Adrenal gland (tissue), 19 donors: ENCODE measurements at places on chromosomes 3 and 15. TPM values are rescaled to one million over a fixed set of nuclear protein-coding genes. Genes with fewer than 3 reads are reported as not detected.
A peak's percentile ranks its signal among the peaks of the same experiment; 100 is the strongest.

Gene CASR
- 0.08 TPM for polyA plus RNA-seq

Gene PLA2G4D
- polyA plus RNA-seq: 0.07 TPM

Gene ZIC1
- polyA plus RNA-seq: 0.08 TPM

Gene CFAP161
- polyA plus RNA-seq: 0.31 TPM

Gene GOLGA8N
- polyA plus RNA-seq: 9.3 TPM

Gene SERPINI2
- polyA plus RNA-seq: not detected

Gene MYL3
- polyA plus RNA-seq: 12.7 TPM

Gene PCOLCE2
- polyA plus RNA-seq: 18.2 TPM

Gene LMCD1
- 23.9 TPM for polyA plus RNA-seq

DNA sequence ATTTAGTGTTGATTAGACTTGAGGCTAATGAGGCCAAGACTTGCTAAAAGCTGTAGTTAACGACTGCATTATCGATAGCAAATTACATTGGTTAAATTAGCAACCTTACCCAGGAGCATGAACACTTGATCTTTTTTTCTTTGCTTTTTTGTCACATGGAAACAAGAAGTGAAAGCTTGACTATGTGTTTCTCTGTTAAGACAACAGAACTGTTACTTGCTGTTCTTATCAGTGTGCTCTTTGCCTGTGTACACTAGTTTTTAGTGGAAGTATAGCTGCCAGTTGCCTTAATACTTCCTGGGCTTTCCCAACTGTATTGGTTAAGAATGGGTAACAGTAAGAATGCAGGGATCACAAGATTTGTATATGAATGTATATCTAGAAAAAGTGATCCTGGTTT lies 625.5 kb downstream of the NAALADL2 start:
- no peak overlapping the region for H3K27ac ChIP-seq
- DNase-seq: no peak
- H3K36me3 ChIP-seq: no peaks in the 10 kb centered on the region

GRCh38 chr15:101381671-101382212 lies 86.7 kb upstream of the SNRPA1 start:
- H3K27me3 ChIP-seq: no peaks in the 10 kb centered on the region
- DNase-seq: no peak
- H3K36me3 ChIP-seq: no peaks in the 10 kb centered on the region
- H3K4me1 ChIP-seq: no peaks in the 10 kb centered on the region
- H3K27ac ChIP-seq: no peak overlapping the region

GRCh38 chr15:44186705-44187104 lies 8.4 kb downstream of the FRMD5 start:
- no peak overlapping the region for H3K27ac ChIP-seq
- no peaks in the 10 kb centered on the region for H3K27me3 ChIP-seq
- H3K4me1 ChIP-seq: no peaks in the 10 kb centered on the region
- DNase-seq: no peak
- no peak overlapping the region for H3K4me3 ChIP-seq
- no peaks in the 10 kb centered on the region for H3K36me3 ChIP-seq

- no peak overlapping the region for H3K4me3 ChIP-seq
- DNase-seq: no peak
- H3K27me3 ChIP-seq: no peaks in the 10 kb centered on the region
- H3K4me1 ChIP-seq: no peaks in the 10 kb centered on the region
- H3K27ac ChIP-seq: no peak overlapping the region
- no peaks in the 10 kb centered on the region for H3K36me3 ChIP-seq
Observed at GRCh38 chr3:69251078-69251805, 128.8 kb upstream of the LMOD3 start.

DNA sequence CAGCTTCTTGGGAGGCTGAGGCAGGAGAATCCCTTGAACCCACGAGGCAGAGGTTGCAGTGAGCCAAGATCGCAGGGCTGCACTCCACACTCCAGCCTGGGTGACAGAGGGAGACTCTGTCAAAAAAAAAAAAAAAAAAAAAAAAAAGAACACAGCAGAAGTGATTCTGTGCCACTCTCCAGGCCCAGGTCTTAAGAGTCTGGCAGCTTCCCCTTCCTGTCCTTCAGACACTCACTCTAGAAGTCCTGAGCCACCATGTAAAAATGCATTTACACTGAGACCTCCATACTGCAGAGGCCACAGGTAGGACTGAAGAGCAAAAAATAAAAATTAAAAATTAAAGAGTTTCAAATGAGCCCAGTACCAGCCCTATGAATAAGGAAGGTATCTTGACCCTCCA lies 11.8 kb upstream of the CDV3 start:
- no peak for DNase-seq
- H3K27ac ChIP-seq: no peak overlapping the region
- no peak overlapping the region for H3K4me3 ChIP-seq
- H3K4me1 ChIP-seq: no peaks in the 10 kb centered on the region
- H3K27me3 ChIP-seq: no peaks in the 10 kb centered on the region

DNA sequence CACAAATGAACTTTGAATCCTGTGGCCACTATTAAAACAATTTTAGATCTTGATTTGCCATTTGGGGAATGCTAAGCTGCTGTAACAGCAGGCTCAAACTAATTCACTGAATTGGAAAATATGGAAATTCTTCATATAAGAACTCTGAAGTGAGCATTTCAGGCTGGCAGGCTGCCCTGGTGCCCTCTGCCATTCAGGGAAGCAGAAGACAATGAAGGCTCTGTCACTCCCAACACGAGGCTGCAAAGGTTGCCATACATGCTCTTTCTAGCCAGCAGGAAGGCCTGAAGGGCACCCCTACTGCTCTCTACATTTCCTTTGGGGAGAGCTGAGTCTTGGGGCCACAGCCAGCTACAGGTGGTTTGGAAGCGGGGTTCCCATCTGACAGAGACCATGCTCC lies 88.0 kb downstream of the GABRG3 start:
- H3K27ac ChIP-seq: no peak overlapping the region
- no peaks in the 10 kb centered on the region for H3K27me3 ChIP-seq
- no peaks in the 10 kb centered on the region for H3K4me1 ChIP-seq

DNA sequence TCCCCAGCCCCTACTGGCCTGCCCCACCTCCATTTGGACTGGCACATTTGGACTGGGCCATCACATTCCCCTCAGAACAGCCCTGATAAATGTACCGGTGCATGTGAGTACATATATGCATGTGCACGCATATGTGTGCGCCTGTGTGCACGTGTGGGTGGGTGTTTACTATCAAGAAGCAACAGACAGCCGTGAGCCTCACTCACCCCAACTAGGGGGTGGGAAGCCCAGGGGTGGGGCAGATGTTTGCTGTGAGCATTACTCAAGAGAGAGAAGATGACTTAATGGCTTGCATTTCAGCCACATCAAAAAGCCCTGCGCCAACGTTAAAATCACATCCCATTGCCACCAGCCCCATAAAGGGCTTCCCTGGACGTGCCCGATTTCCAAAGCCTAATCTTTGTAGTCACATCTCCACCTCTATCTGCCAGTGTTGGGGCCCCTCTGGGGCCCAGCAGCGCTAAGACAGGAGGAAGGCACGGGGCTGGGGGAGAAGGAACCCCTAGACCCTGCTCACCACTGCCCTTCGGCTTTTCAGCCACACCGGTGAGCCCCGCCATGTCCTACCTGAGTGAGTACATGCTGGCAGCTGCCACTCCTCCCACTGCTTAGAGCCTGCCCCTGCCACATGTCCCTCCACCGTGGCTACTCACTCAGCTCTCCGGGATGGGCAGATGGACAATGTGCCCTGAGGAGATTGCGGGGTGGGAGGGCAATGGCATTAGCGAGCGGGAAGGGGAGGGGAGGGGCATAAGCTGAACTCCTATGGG lies 10.9 kb downstream of the ITIH3 start:
- no peak overlapping the region for H3K4me3 ChIP-seq
- H3K27me3 ChIP-seq: no peaks in the 10 kb centered on the region
- DNase-seq: no peak
- H3K27ac ChIP-seq: no peak overlapping the region
- no peaks in the 10 kb centered on the region for H3K4me1 ChIP-seq
- no peaks in the 10 kb centered on the region for H3K36me3 ChIP-seq

GRCh38 chr15:90482124-90483011 lies 47.4 kb upstream of the CRTC3 start:
- H3K4me1 ChIP-seq: no peaks in the 10 kb centered on the region
- H3K4me3 ChIP-seq: no peak overlapping the region
- H3K27me3 ChIP-seq: no peaks in the 10 kb centered on the region
- H3K36me3 ChIP-seq: peaks cover 80% of the 10 kb centered on the region
- no peak overlapping the region for H3K27ac ChIP-seq
- DNase-seq: peak; percentile 74

GRCh38 chr15:85837881-85838280 lies 43.2 kb upstream of the KLHL25 start:
- no peak overlapping the region for H3K27ac ChIP-seq
- peaks cover 10% of the 10 kb centered on the region for H3K4me1 ChIP-seq
- DNase-seq: no peak
- H3K27me3 ChIP-seq: no peaks in the 10 kb centered on the region

- H3K4me3 ChIP-seq: no peak overlapping the region
- no peak for DNase-seq
- H3K27me3 ChIP-seq: no peaks in the 10 kb centered on the region
- no peaks in the 10 kb centered on the region for H3K36me3 ChIP-seq
- no peaks in the 10 kb centered on the region for H3K4me1 ChIP-seq
Observed at GRCh38 chr15:61644550-61644949, 415.4 kb upstream of the RORA start.

DNA sequence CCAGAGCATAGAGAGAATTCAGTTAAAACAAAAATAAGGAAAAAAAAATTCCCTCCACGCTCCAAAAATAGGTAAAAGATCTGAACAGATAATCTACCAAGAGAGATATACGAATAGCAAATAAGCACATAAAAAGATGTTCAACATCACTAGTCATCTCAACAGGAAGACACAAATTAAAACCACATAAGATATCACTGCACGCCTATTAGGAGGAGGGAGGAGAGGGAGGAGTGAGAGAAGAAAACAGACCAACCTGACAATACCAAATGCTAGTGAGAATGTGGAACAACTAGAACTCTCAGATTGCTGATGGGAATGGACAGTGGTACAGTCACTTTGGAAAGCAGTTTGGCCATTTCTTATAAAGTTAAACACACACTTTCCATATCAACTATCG lies 212.5 kb downstream of the FMN1 start:
- H3K27me3 ChIP-seq: no peaks in the 10 kb centered on the region
- no peaks in the 10 kb centered on the region for H3K36me3 ChIP-seq
- H3K27ac ChIP-seq: no peak overlapping the region

DNA sequence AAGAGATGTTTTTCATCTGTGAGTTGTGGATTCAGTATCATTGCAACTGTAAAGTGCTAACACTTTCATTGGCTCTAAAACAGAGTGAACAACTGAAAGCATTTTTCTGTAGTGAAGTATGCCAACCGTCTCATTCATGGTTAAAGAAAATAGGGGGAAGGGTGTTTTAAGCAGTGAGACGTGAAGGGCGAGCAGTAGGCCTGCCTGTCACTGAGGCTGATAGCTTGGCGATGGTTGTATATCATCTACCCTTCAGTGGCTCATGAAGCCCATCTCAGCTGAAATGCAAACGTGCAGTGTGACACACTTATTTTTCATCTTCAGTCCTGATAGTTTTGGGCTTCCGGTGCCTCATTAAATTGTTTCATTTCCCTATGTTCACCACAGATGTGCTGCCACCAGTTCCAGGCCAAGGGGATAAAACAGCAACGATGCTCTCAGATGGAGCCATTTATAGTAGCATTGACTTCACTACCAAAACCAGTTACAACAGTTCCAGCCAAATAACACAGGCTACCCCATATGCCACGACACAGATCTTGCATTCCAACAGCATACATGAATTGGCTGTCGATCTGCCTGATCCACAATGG lies 562.0 kb downstream of the ROBO2 start:
- H3K4me3 ChIP-seq: no peak overlapping the region
- H3K4me1 ChIP-seq: no peaks in the 10 kb centered on the region
- no peaks in the 10 kb centered on the region for H3K27me3 ChIP-seq
- H3K36me3 ChIP-seq: no peaks in the 10 kb centered on the region
- no peak for DNase-seq

DNA sequence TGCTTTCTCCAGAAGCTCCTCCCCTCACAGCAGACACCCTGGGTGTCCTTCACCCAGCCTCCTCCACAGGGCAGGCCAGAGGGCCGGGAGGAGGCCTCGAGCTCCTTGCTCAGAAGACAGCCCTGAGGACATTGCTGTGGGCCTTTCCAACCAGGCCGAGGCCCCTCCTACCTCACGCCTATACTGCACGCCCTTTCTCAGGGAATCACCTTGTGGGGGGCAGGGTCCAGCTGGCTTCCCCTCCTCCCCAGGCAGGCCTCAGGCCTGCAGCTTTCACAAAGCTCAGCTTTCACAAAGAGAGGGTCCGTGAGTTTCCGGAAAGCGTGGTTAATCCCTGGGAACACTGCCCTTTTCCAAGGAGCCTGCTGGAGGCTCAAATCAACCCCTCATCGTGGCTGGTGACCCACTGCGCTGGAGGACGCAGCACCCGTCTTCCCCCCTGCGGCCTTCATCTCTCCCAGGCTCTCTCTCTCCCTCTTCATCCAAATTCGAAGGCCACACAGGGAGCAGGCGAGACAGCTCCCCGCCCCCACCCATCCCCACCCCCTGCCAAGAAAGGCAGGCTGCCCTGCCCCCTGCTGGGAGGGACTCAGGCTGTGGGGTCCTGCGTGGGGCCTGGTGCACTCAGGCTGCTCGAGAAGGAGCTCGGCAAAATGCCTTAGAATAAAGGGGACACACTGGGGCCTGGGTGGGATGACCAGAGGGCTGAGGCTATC lies 79.4 kb downstream of the OCA2 start:
- no peak overlapping the region for H3K4me3 ChIP-seq
- H3K4me1 ChIP-seq: no peaks in the 10 kb centered on the region
- no peaks in the 10 kb centered on the region for H3K27me3 ChIP-seq
- H3K27ac ChIP-seq: no peak overlapping the region
- DNase-seq: no peak
- H3K36me3 ChIP-seq: no peaks in the 10 kb centered on the region

DNA sequence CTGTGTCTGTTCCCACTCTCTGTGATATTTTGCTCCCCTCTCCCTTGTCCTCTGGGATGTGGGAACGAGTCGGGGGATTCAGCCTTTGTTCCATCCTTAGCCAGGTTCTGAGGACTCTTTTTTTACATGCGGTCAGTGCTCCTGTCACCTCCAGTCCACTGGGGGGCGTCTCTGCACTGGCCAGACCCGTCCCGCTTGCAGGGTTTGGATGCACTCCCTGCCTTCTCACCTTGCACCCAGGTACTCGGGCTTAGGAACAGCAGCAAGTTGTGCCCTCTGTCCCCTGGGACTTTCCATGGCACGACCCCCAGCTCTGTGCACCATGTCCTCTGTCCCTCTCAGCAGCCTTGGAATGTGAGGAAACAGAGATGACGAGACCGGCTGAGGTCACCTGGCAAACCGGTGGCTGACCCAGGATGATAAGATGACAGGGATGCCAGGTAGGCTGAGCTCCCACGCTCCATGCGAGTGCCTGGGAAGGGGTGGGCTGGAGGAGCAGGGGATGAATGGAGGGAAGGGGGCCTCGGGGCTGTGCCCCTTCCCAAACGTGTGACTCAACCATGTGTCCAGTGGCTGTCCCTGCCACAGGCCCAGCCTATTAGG lies 27.3 kb upstream of the FGD5 start:
- no peaks in the 10 kb centered on the region for H3K4me1 ChIP-seq
- H3K27ac ChIP-seq: no peak overlapping the region
- H3K36me3 ChIP-seq: no peaks in the 10 kb centered on the region
- DNase-seq: peak; percentile 55
- H3K4me3 ChIP-seq: no peak overlapping the region

GRCh38 chr3:191915712-191916111 lies 454.7 kb downstream of the PYDC2 start:
- no peaks in the 10 kb centered on the region for H3K36me3 ChIP-seq
- H3K27me3 ChIP-seq: no peaks in the 10 kb centered on the region
- no peaks in the 10 kb centered on the region for H3K4me1 ChIP-seq
- DNase-seq: no peak
- no peak overlapping the region for H3K4me3 ChIP-seq
- no peak overlapping the region for H3K27ac ChIP-seq

GRCh38 chr3:122661633-122662032 lies 19.0 kb upstream of the PARP14 start:
- no peaks in the 10 kb centered on the region for H3K36me3 ChIP-seq
- no peaks in the 10 kb centered on the region for H3K4me1 ChIP-seq
- H3K27ac ChIP-seq: peak overlapping the region; percentile 5
- H3K27me3 ChIP-seq: no peaks in the 10 kb centered on the region
- no peak overlapping the region for H3K4me3 ChIP-seq
- DNase-seq: peak; percentile 28
